NCI-H187 treated with DMSO at 0.1 percent for 48 hours (cell line): ENCODE measurements at places on chromosomes 3 and 15.

DNA sequence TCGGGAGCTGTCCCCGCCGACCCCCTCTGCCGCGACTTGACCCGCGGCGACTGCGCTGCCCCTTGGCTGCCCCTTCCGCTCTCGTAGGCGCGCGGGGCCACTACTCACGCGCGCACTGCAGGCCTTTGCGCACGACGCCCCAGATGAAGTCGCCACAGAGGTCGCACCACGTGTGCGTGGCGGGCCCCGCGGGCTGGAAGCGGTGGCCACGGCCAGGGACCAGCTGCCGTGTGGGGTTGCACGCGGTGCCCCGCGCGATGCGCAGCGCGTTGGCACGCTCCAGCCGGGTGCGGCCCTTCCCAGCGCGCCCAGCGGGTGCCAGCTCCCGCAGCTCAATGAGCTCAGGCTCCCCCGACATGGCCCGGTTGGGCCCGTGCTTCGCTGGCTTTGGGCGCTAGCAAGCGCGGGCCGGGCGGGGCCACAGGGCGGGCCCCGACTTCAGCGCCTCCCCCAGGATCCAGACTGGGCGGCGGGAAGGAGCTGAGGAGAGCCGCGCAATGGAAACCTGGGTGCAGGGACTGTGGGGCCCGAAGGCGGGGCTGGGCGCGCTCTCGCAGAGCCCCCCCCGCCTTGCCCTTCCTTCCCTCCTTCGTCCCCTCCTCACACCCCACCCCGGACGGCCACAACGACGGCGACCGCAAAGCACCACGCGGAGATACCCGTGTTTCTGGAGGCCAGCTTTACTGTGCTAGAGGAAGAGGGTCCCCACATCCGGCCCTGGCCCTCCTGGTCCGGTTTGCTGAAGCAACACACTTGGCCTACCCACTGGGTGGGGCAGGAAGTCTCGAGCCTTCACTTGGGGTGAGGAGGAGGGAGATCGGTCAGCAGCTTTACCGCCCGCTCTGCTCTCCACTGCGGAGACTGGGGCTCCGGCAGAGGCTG lies at the start of gene RASSF1:
Gene RASSF1 (minus strand): TSS at position 389 of the 882 bp plus-strand sequence. CDS start 31 bp downstream, at position 358.
- DNase-seq: no peak

DNA sequence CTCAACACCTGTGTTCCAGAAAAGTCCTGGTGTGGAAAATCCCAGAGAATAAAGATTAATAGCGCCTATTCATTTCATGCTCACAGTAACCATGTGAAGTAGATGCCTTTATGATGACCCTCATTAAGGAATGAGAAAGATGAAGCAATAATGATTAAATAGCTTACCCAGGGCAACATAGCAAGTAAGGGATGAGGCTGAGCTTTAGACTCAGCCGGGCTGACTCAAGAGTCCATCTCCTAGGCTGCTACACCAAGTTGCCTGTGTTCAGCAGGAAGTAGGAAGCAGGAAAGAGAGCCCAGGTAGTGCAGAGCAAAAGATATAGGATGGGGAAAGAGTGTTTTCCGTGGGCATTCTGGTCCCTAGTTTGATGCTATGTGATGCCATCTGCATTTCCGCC lies 256.5 kb downstream of the CHL1 start:
- no peak for DNase-seq

GRCh38 chr3:59512066-59512465 lies 462.2 kb upstream of the CFAP20DC start:
- DNase-seq: no peak

- no peak for DNase-seq
These were observed 18.9 kb upstream of the COPG1 start for GRCh38 chr3:129230311-129231019.
